ENCODE measurements at places on chromosomes 4 and X. TPM values are rescaled to one million over a fixed set of nuclear protein-coding genes. Genes with fewer than 3 reads are reported as not detected.

Gene VCX2
- total RNA-seq: not detected

DNA sequence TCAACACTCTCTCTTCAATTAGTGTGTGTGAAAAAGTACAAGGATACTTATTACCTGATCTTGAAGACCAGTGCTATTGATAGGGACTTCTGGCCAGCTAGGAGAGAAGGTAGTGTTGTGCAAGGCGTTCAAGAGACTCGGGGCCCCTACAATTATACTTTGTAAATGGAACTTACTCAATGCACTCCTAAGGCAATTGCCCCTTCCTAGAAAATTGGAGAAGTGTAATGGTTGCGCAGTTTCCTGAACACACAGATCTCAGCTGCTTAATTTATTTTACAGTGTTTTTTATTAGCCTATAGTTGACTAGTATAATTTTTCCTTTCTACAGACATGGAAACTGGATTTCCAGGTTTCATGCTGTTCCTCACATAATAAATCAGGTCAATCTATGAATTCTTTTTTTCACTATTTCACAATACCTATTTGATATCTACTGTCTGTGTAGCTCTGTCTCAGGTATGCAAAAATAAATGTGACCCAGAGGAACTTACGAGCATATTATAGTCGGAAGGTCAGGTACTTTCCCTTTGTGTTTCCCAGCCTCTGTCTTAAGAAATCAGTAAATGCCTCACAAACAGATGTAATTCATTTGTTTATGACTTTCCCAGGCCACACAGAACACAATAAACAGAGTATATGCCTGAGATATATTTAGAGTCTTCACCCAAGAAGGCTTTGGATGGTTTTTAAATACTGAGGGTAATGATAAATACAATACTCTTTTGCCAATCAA is 89.1 kb upstream of the TET2 start:
- DNase-seq: no peak

Gene HSD17B11
- 95.7 TPM for total RNA-seq

DNA sequence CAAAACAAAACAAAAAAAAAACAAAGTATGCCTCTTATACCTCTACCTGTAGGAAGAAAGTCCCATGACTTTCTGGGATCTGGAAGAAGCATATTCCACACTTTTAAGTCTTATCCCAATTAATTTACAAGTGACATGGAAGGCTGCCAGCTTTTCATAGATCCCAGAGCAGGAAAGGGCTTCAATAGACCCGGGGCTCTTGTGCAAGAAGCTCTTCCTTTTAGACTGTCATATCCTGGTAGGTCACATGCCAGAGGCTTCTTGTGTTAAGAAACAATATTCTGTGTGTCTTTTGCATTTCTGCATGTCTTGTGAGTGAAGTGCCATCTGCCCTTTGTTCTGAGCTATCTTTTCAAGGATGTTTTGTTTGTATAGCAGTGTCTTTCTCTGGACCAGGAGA is 84.4 kb upstream of the PHOX2B start:
- no peak for DNase-seq

GRCh38 chr4:47483745-47484144 is 1.3 kb upstream of the ATP10D start:
- DNase-seq: no peak

GRCh38 chrX:108071578-108071977 is 19.8 kb downstream of the PSMD10 start:
- DNase-seq: no peak

GRCh38 chrX:73563738-73564068 is 706 bp downstream of the CHIC1 start:
- DNase-seq: no peak

GRCh38 chr4:98573791-98574190 is 84.6 kb downstream of the TSPAN5 start:
- no peak for DNase-seq

- no peak for DNase-seq
Observed at GRCh38 chrX:134688839-134689238, 30.6 kb upstream of the PLAC1 start.

DNA sequence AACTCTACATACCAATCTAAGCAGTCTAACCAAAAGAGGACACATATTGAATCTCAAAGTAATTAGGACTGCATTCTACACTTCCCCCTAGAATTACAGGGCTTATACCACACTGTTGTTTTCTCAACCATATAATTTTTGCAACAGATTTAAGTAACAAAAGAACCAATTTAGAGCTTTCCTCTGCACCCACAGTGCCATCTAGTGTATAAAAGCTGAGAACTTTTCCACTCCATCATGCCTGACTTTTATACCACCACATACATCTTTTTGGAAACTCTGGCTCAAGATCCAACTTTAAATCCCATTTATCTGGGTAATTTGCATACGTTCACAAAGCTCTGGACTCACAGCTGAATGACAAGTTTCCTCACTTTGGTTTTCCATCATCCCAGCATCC is 99.5 kb downstream of the EFHC2 start:
- DNase-seq: no peak

Gene HNRNPH2
- total RNA-seq: 66.2 TPM
